ENCODE measurements at places on chromosomes 1 and 21.

- DNase-seq: no peak
Observed at GRCh38 chr21:26788790-26789189, 56.4 kb downstream of the ADAMTS1 start.

- DNase-seq: no peak
Observed at GRCh38 chr1:216914974-216915373, 191.7 kb upstream of the ESRRG start.

DNA sequence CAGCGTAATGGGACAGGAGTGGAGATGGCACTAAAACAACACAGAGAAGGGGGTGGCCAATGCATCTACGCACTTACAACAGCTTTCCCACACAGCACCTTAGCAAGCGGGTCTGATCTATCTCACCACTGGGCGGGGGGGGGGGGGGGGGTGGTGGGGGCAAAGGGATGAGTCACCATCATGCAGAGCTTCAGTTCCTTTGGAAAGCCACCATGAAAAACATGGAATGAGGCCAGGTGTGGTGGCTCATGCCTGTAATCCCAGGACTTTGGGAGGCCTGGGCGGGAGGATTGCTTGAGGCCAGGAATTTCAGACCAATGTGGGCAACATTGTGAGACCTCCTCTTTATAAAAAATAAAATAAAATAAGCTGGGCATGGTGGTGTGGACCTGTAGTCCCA lies 47.2 kb downstream of the KLHDC7A start:
- no peak for DNase-seq

DNA sequence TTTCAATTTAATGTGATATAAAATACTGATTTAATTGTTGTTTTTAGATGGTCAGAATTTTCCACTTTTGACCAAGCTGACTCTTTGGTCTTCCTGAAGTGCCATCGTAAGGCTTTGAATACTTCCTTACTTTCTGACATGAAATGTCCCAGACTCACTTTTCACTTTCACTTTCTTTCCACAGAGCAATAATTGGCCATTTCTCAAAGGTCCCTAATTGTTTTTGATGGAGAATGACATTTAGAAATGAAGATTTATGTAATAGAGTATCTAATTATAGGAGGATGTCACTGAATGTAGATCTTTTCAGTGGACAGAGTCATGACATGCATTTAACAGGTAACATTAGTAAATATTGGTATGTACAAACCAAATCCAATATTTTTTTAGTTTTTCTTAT lies 1141.6 kb downstream of the KCNT2 start:
- DNase-seq: no peak

GRCh38 chr1:41103766-41104165 lies 82.2 kb upstream of the SLFNL1 start:
- no peak for DNase-seq

DNA sequence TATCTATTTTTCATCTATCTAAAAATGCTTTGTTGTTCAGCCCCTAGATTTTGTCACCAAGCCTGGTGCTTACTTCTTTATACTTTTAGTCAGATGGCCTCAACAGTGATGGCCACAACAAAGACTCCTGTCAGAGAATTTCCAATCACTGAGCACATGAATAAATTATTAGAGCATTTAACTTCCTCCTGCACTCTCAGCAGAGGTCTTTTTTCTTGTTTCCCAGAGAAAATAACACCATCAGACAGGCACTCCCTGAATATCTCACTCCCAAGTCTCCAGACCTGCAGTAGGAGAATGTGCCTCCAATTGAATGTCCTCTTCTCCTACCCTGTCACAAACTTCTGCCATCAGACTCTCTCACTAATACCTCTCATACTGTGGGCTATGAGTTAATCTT lies 616.0 kb upstream of the NR5A2 start:
- DNase-seq: no peak

DNA sequence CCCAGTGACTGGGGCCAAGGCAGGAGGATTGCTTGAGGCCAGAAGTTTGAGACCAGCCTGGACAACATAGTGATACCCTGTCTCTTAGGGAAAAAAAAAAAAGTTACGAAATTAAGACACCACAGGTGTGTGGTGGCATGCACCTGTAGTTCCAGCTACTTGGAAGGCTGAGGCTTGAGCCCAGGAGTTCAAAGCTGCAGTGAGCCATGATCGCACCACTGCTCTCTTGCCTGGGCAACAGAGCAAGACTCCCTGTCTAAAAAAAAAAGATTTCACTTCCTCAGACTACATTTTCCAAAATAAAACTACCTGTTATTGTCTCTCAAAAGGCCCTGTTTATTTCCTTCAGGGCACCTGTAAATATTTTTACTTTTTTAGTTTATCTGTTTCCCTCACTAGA lies 4.7 kb upstream of the STK40 start:
- DNase-seq: no peak

DNA sequence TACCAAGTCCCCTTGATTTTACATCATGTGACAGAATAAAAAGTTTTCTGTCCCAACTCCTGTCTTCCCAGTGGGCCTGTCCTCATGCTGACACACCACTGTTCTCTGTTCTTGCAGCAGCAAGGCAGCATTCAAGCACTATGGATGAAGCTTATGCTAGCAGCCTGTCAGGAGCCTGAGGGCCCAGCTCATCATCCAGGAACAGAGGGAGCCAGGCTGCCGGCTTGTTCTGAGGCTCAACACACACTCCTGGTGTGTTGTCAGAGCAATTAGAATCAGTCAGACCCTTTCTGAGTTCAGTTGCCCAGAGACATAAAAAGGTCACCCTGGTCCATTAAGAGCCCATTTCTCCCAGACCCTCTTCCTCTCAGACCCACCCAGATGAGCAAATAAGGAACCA lies 282.9 kb downstream of the SEC16B start:
- DNase-seq: no peak

- no peak for DNase-seq
Observed at GRCh38 chr1:55860798-55861519, 645.8 kb upstream of the USP24 start.
